ENCODE measurements at places on chromosomes 5 and 9. TPM values are rescaled to one million over a fixed set of nuclear protein-coding genes. Genes with fewer than 3 reads are reported as not detected.

FST gene
- total RNA-seq, result 2.3 TPM

OMD gene
- not detected for total RNA-seq

GRCh38 chr9:75186767-75187380 is 98.6 kb downstream of the OSTF1 start:
- no peaks in the 10 kb centered on the region for H3K36me3 ChIP-seq
- no peak overlapping the region for H3K27ac ChIP-seq
- peak; percentile 39 for DNase-seq
- no peaks in the 10 kb centered on the region for H3K27me3 ChIP-seq
- H3K4me3 ChIP-seq, result no peak overlapping the region

- no peaks in the 10 kb centered on the region for H3K27me3 ChIP-seq
- H3K27ac ChIP-seq, result no peak overlapping the region
- no peak overlapping the region for H3K4me3 ChIP-seq
- no peak for DNase-seq
Measured at GRCh38 chr9:114125476-114126013, 26.5 kb upstream of the KIF12 start.

DNA sequence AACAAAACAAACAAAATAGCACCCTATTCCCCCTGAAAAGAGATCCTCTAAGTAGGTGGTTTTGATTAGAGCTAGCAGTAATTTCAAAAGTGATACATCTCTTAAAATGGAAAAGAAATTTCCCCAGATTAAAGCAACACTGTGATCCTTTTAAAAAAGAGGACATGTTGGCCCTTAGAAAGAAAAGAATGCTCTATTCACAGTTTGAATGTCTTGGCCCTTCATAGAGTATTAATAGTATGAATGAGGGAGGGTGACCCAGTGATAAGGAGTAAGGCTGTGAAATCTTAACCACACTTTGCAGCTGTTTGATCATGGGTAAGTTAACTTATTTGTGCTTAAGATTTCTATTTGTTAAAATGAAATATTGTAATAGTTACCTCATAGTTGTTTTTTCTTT is 467.7 kb upstream of the MEF2C start:
- no peaks in the 10 kb centered on the region for H3K27me3 ChIP-seq
- no peak overlapping the region for H3K27ac ChIP-seq
- DNase-seq, result no peak
- no peaks in the 10 kb centered on the region for H3K36me3 ChIP-seq
- H3K4me1 ChIP-seq, result no peaks in the 10 kb centered on the region
- H3K4me3 ChIP-seq, result no peak overlapping the region

Data from CD4-positive, alpha-beta memory T cell (primary cell).